ENCODE measurements at places on chromosomes 16 and 17.

GRCh38 chr16:63617990-63618763, 1503.7 kb downstream of the CDH11 start:
- no peak for DNase-seq

- DNase-seq = no peak
Measured at GRCh38 chr16:86066811-86067210, 167.8 kb downstream of the IRF8 start.

GRCh38 chr16:74713325-74713724, 12.7 kb upstream of the MLKL start:
- DNase-seq = peak; percentile 55

GRCh38 chr17:65227637-65228036, 90.5 kb downstream of the RGS9 start:
- DNase-seq = no peak

DNA sequence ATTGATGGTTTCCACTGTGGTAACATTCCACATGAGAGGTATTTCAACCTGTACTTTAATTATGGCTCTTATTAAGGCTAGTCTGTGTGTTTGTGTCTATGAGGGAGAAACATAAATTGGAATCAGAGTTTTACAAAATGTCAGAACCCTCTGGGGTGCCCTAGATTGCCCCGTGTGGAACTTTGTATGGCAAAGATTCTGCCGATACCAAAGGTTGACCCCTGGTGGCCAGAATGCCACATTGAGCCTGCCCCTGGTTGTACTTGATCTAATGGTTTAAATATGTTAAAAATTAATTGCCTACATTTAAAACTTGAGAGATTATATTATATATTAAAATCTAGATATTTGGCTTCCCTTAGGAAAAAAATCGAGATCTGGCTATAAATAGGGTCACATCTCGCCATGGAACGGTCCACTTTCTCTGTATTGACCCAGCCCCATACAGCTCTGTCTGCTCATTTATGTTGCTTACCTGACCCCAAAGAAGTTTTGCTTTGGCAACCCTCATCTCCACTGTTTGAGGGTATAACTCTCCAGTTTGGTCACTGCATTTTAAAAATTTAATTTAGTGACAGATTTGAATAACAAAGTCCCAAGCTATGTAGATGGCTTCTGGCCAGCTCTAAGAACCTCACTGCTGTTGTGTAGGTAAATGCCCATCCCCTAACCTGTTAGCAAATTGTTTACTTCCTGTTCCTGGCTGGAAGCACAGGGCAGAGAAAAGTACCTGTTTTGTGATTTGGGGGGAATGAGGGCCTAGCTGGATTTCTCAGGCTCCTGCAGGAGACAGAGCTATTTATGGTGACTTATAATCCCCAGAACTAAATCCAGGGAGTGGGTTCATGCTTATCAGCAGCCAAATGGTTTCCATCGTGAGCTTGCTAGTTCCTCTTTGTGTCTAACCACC, 95.0 kb downstream of the PLCG2 start:
- peak; percentile 58 for DNase-seq

GRCh38 chr17:81239714-81240555, 817 bp downstream of the NDUFAF8 start:
- no peak for DNase-seq

- DNase-seq = no peak
Measured at GRCh38 chr16:8861563-8862308, 7.1 kb downstream of the CARHSP1 start.
